ENCODE measurements at places on chromosomes 13 and 19. TPM values are rescaled to one million over a fixed set of nuclear protein-coding genes. Genes with fewer than 3 reads are reported as not detected.
A peak's percentile ranks its signal among the peaks of the same experiment; 100 is the strongest.

Gene C3
- total RNA-seq: 36.9 TPM

Gene ZNF253
- total RNA-seq: 51.6 TPM

Gene ZNF844
- total RNA-seq: 18.7 TPM

Gene FCER2
- not detected for total RNA-seq

Gene HCST
- total RNA-seq: 1.5 TPM

Gene ACP5
- total RNA-seq: 2.1 TPM

DNA sequence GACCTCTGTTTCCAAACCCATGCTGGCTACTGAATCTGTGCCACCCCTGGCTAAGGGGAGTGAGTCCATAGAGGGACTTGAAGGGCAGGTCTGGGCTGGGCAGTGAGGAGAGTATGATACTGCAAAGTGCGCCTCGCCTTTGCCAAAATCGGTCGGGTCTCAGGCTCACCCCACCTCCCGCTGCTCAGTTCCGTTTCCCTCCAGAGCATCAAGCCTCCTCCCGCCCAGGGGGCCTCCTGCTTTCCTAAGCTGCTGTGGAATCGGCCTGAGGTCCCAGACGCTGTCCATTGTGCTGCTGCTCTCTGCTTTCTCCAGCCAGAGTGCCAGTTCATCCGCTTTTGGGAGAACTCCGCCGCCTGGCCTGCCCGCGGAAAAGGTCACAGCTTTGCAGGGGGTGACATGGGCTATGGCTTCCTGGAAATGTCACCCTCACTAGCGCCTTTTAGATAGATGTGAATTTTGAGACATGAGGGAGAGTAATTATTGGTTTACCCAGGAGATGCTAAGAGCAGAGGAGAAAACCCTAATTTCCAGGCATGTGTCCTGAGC, 1418.4 kb downstream of the UQCRFS1 start:
- peak; percentile 85 for DNase-seq

DNA sequence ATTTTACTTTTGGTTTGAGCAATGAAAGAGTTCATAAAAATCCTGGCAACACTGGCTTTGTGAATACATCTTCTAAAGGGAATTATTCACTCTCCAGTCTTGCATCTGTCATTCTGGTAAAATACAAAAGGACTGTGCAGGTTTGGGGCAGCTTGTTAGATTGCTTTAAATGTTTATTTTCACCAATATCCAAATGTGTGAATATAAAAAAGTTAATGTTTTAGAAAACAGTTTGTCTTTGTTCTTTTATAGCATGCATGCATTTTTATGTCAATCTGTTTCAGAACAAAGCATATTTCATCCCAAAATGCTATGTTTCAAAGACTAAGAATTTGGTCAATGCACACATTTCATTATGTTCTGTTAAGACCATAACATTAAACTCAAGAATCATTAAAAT, 1145.4 kb downstream of the OLFM4 start:
- no peak for DNase-seq

DNA sequence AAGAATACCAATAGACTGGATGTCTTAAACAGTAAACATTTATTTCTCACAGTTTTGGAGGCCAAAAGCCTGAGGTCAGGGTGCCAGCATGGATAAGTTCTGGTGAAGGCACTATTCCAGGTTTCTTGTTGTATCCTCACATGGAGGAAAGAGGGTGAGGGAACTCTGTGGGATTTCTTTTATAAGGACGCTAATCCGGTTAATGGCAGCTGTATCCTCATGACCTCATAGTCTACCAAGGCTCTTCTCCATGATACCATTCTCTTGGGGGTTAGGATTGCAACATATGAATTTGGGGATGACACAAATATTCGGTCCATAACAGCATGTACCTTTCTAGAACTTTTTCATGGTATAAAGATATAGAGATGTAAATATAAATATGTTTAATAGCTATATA, 412.0 kb downstream of the LMO7 start:
- DNase-seq: no peak

GRCh38 chr19:33715462-33715861, 81.2 kb upstream of the KCTD15 start:
- peak; percentile 68 for DNase-seq

DNA sequence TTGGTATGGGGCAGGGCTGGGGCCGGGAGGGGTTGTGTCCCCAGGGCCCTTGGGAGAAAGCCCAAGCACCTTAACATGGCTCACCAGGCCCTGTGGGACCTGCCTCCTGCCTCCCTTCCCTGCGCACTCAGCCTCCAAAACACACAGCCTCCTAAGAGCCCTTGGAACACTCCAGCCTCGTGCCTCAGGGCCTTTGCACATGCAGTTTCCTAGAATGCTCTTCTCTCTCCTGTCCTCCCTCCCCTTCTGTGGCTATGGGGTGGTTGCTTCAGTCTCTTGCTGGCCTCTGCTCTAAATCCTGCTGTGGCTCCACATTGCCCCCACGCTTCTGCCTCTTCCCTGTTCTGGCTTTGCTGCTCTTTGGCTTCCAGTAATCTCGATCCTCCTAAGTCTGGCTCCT, 23.7 kb downstream of the HIF3A start:
- DNase-seq: no peak

GRCh38 chr19:10334588-10335351, 1.4 kb upstream of the RAVER1 start:
- peak; percentile 99 for DNase-seq

DNA sequence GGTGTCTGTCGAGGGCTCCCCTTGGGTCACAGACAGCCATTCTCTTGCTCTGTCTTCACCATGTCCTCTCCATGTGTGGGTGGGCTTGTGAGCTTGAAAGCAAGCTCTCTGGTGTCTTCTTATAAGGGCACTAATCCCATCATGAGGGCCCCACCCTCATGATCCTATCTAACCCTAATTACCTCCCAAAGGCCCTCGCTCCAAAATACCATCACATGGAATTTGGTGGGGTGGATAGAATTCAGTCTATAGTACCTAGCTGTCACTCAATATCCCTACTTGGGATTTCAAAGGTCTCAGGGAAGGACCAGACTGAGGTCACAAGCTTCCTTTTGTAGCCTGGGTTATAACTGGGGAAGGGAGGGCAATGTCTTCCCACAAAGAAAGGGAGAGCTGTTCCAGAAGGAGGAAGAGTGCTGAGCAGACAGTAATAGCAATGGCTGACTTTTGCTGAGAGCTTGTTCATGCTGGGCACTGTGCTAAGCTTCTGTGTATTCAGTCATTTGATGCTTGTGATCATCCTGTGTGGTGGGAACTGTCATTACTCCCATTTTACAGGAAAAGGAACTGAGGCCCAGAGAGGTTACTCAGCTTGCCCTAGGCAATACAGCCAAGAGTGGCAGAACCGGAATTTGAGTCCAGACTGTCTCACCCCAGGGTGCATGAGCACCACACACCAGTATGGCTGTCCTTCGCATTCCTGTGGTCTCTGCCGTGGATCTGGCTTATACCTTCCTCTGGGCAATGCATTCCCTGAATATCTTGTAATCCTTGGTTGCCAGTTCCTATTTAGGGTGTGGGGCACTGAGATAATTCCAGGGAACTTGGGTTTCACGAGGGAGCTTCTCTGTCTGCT, 8.2 kb downstream of the FXYD5 start:
- no peak for DNase-seq

DNA sequence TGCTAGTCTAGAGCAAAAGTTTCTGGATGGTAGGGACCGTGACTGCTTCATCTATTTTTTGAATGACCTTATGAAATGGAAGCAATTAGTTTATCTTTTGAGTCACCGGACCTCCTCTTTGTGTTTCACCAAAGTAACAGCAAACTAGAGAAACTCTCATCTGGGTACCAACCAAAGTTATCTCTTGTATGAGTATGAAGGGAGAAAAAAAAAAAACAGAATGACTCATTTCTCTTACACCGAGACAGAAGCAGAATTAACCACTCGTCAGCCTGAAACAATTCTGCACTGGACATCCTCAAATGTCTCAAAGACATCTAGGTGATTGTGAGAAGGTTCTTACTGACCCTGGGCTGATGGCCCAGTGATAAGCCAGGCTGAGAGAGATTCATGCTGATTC, 18.3 kb downstream of the ZNF100 start:
- DNase-seq: no peak

DNA sequence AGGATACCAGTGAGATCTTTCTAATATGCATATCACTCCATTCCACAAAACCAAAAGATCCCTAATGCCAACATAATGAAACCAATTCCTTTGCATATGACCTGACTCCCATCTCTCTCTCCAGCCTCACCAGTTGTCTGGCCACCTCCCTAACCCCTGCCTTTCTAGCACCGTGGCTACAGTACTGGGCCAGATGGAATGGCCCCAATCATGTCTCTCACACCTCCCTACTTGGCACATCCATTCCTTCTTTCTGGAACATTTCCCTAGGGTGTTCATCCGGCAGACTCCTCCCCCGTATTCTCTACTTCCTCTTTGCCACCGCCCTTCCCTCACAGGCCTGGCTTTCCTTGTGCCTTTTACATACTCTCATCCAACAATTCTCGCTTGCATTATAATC, 62.0 kb downstream of the GPALPP1 start:
- DNase-seq: no peak

DNA sequence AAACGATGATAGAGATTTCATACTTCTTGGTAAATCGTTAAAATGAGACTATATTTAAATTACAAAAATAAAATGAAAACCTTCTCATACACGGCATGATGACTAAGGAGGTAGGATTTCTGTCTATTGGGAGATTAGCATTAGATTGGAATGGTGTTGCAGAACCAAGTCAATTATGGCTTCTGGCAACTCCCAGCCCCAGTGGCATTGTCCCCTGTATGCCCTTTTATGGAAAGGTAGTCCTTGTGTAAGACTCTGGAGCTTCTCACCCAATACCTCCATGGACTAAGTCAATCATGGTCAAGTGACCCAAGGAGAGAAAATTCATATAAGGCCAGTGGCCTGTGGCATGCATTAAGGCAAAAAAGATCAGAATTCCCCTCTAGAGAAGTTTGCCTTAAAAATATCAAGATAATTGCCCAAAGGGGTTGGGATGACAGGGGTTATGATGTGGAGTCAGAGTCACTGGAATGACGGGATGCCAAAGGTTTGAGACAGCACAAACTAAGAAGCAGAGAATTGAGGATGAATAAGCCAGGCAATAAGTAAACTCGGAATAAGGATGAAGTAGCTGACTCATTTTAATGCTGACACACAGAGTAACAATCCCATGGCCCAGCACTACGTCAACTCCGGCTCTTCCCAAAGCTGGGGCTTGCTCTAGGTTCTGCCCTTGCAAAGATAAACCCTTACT, 57.8 kb upstream of the POSTN start:
- no peak for DNase-seq

- no peak for DNase-seq
Measured at GRCh38 chr13:31964168-31964567, 67.4 kb upstream of the FRY start.

- no peak for DNase-seq
Measured at GRCh38 chr13:105089858-105090643, 1445.4 kb downstream of the EFNB2 start.

DNA sequence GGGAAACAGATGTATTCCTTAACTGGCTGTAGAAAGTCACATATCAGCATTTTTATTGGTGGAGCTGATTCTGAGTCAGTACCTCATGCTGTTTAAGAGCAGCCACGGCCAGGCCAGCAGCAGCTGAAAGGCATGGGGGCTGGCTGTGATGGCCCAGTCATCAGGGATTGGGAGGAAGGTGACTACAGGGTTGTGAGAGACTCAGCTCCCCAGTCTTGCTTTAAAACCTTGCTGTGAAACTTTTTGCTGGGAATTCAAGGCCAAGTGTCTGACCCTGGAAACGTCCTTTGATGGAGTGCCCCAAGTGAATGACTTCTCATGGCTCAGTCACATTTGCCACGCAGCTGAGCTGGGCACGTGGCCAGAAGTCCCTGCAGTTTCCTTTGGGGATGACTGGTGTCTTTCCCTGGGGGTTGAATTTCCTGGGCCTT, 39.1 kb upstream of the RNF113B start:
- no peak for DNase-seq

DNA sequence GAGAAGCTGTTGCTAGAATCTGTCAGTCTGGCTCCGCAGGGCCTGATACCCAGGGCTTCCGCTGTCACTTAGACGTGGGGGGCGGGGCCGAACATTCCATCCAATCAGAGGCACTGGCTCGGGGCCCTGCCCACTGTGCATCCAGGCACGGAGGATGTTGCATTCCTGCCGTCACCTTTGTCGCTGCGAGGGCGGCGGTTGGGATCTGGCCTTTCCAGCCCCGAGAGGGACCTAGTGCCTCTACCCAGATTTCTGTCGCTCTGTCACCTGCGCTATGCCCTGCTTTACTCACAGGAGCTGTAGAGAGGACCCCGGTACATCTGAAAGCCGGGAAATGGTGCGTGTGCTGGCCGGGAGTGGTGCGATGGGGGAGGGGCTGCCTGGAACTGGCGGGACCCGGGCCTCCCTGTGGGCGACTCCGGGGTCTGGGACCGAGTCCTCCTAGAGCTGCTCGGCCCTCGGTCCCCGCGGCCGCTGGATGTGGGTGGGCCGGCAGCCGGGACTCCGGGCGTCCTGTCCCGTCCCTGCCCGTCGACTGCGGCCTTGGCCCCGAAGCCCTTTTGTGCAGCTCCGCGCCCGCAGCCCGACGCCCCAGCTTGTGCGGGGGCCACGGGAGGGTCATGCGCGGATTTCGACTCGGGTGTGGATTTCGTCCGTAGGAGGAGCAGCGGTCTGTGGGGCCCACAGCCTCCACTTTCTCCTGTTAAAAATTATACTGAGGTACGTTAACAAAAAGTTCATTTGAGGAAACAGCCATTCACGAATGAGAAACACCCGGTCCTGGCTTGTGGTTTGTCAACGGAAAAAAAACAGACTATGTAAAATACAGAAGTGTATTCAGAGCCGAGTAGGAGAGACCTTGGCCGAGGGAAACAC, at the start of gene ZNF439:
ZNF439 (plus strand) TSS at position 133 of the 876 bp plus-strand sequence; CDS start at position 275, 142 bp downstream.
- DNase-seq: peak; percentile 64

DNA sequence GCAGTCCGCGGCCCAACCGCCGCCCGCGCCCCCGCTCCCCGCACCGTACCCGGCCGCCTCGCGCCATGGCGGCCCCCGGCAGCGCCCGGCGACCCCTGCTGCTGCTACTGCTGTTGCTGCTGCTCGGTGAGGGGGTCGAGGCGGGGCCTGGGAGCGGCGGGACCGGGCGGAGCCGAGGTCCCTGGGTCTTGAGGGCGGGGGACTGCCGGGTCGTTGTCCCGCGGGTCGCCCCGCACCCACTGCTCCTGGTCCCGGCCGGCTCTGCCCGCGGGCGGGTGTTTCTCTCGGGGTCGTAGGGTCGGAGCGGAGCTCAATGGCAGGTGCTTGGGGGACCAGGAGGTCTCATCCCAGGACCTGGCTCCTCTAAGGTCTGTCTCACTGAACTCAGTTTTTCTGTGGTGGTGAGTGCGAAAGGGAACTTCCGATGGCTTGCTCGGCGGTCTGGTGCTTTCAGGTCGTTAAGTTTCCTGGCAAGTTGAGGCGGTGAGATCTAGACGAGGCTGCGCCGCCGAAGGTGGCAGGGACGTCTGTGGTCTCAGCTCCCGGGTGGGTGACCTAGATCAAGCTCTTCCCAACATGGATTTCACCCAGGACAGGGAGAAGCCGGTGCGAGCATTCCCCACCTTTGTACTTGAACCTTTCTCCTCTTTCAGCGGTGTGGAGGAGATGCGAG, 467 bp downstream of the LAMP1 start:
- DNase-seq: no peak

GRCh38 chr19:7199613-7200533, 94.3 kb downstream of the INSR start:
- peak; percentile 53 for DNase-seq

GRCh38 chr19:31880283-31880682, 465.1 kb upstream of the ZNF507 start:
- peak; percentile 56 for DNase-seq

GRCh38 chr13:42377640-42378382, 105.9 kb downstream of the AKAP11 start:
- no peak for DNase-seq
